ENCODE measurements at places on chromosomes 1 and 21.

DNA sequence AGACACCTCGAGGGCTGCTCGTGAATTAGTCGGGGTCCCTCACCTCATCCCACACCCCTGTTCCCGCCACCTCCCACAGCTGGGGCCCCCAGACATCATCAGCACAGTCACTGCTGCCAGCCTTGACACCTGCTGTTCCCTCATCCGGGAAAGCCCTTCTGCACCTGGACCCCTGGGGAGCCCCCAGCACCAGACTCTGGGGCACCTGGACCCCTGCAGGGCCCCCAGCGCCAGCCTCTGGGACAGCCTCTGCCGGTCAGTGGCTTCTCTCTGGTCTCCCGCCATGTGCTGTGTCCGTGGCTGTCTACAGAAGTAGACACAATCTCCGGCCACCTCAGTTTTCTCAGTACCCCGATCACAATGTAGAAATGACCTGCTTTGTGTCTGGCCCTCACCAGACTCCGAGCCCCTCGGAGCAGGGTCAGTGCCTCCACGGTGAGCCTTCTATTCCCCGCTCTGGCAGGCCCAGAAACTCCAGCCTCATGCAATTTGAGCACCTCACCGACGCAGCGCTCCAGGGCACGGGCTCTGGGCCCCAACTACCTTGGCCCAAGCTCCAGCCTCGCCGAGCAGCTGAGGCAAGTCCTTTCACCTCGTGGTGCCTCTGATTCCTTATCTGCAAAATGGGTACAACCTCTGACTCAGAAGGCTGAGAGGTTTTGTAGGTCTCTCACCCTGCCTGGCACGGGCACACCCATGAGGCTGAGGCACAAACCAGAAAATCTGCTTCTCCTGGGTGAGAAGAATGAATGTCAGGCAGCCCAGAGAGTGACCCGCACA lies 84.7 kb downstream of the RIPK4 start:
- DNase-seq, result no peak

DNA sequence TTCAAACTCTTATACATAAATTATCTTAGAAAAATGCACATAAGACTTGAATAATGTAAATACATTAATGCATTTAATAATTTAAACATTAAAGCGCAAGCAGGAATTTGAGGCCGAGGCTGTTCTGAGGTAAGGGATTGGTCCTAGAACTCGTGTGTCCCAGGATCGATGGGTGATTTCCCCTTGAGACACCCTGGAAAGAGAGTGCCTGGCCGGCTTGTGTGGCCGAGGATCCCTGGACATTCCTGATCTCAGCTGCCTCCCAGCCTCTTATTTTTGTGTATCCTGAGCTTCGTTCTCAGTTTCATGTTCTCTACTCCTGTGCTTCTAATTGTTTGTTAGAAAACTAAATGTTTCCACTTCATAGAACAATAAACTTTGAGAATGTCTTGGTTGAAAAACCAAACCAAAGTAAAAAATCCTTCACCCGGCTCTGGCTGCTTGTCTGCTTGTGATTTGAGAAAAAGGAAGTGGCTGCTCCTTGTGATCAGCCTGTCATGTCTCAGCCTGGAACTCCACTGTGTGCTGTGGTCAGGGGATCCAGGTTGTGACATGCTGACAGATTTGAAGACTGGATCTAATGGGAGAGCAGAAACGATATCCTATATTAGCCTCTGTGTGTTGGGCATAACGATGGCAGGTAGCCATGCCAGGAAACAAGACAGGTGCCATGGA lies 40.7 kb downstream of the PEX14 start:
- DNase-seq, result no peak

- no peak for DNase-seq
These were observed 163.0 kb downstream of the ADGRL4 start for GRCh38 chr1:78843546-78843945.

- DNase-seq, result no peak
These were observed 64.4 kb downstream of the AGPAT3 start for GRCh38 chr21:43929217-43929971.

DNA sequence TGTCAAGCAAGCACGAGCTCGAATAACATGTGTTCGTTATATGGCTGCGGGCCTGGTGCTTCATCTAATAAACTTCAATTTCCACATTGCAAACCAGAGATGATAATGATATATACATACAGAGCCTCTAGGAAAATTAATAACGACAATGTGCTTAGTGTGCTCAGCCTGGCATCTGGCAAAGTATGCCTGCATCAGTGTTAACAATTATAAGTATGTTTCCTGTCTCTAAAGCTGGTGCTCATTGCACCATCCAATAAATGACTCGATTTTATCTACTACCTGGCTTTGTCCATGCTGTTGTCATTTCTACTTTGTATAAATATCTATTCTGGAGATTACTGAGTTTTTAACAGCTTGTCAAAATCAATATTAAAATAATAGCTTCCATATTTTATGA lies 1402.6 kb downstream of the MRPL39 start:
- DNase-seq, result no peak

DNA sequence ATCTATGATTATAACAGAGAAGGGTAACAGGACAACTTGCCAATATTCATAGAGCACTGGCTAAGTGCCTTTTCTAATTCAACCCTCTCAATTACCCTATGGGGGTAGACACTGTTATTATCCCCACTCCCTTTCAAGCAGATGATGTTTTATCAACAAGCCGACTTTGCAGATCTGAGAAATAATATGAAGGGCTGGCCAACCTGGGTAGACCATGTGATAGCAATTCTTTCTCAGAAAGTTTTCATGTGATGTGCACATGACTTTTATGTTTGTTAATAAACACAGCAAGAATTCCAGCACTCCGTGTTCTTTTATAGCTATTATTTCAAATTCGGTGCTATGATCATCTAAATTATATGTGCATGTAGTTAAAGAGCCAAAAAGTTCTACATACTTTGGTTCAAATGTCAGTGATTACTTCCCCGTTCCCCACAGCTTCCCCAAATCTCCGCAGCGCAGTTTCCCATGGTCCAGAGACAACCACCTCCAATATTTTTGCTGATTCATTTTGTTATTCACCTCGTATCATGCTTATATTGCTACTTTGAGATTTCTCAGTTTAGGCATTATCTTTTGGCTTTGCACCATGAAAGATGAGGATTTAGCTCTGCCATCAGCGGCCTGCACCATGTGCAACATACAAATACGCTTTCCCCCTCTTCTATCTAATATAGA lies 96.7 kb upstream of the GADD45A start:
- no peak for DNase-seq

DNA sequence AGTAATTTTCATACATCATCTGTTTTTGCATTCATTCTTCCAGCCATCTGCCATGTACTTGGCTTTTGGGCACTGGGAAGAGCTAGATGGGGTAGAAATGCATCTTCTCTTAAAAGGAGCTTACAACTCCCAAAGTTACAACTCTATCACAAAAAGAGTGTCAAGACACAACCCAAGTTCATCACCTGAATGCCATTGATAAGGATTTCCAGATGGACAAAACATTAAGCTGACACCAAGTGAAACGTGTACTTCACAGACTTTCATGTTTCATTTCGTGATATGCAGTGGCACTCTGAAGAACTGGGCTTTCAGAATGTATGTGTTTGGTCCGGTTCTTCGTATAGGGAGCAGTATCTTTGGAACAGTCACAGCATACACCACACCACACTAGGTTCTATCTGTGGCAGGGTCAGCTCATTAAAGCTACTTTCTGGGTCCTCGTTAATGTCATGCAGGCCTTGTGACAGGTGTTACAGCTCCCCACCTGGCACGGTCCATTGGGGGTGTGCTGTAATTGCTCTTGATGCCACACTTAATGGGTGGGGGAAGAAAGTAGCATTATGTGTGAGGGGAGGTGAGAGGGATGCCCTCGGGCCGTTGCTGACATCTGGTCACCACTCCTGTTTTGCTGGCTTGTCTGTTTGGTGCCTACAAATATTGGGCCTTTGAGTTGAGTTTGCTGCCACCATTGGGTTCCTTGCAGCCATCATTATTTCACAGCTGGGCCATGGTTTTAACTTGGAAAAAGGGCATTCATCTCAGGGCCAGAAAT lies 164.9 kb downstream of the NFIA start:
- DNase-seq, result no peak

- no peak for DNase-seq
These were observed 40.9 kb upstream of the CAMK1G start for GRCh38 chr1:209542585-209542984.

- no peak for DNase-seq
These were observed 121.9 kb downstream of the TIAM1 start for GRCh38 chr21:31222142-31222541.

DNA sequence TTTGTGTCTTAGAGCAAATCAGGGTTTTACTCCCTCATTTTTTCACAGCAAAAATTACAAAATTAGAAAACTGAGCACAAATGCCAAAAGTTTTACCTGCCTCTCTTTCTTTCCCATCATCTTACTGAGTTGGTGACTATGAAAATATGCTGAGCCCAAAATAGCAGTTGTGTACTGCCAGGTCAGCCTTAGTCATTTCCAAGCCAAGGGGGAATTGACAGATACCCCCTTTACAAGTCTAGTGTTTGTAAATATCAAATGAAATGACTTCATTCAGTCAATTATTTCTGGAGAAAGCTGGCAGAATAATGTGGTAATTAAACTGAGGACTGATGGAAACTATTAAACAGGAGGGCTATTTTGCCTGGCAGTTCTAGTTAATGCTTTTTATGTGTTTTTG lies 11.4 kb upstream of the GORAB start:
- DNase-seq, result no peak

GRCh38 chr1:110728388-110729001 lies 53.8 kb upstream of the KCNA3 start:
- no peak for DNase-seq

DNA sequence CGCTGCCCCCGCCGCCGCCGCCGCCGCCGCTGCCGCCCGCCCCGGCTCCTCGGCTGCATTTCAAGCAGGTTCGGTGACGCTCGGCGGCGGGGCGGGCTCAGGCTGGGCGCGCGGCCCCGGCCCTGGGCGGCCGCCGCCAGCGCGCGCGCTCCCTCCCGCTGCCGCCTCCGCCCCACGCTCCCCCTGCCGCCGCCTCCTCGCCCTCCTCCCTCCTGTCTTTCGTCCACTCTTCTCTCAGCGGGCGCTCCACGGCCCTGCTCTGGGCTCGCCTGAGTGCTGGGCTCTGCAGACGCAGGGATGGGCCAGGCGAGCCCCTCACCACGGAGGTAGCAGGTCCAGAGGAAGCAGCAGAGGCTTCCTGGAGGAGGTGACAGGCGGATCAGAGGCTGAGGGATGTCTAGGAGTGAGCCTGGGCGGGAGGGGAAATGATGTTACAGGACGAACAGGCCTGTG lies at the start of gene LRP8:
Gene LRP8, minus strand, starts transcription at position 62 of the 453 bp plus-strand sequence. CDS start 158 bp downstream, outside the sequence.
- DNase-seq, result peak; percentile 79

DNA sequence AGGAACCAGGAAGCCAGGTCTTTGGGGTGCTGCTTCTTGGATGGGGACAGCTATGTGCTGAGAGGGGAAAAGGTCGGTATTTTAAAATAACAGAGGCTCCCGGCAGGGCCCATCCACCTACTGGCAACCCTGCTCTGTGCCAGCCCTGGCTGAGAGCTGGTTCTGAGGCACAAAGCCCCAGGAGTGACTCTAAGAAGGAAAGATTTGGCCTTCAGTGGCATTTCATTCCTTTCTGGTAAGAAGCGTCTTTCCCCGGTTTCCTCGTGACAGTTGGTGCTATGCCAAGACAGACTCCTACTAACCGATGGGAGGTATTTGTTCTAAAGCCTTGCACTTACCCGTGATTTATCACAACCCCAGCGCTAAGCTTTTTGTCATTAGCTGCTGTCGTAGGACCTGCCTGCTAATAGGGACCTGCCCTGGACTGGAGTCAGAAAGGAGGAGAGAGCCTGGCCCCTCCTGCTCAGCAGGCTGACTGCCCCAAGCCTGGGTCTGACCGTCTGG lies 123.1 kb upstream of the ADAR start:
- peak; percentile 26 for DNase-seq

GRCh38 chr1:235642011-235642942 lies 7.3 kb downstream of the GNG4 start:
- DNase-seq, result peak; percentile 78

GRCh38 chr1:193479187-193479586 lies 292.8 kb upstream of the B3GALT2 start:
- DNase-seq, result no peak
